ENCODE measurements at places on chromosomes 1 and 21.

GRCh38 chr1:11355559-11356475 lies 82.8 kb downstream of the UBIAD1 start:
- DNase-seq, result peak; percentile 93

DNA sequence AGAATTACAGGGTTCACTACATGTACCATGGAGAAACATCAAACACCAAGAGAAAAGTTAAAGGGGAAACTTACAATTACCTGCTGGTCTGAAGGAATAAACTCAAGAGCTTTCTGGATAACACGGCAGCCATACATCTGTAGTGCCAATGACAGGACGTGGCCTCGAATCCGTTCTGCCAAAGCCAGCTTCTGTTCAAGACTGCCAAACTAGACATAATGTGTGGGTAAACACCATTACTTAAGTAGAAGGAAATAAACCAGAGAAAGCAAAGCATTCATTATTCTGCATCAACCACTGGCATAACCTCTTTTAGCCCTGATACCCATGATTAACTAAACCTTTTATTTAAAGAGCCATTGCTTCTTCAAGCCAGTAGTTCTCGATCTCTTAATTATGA lies 41.5 kb upstream of the SDC3 start:
- DNase-seq, result no peak

- DNase-seq, result no peak
These were observed 202.9 kb downstream of the FMN2 start for GRCh38 chr1:240294566-240294965.

DNA sequence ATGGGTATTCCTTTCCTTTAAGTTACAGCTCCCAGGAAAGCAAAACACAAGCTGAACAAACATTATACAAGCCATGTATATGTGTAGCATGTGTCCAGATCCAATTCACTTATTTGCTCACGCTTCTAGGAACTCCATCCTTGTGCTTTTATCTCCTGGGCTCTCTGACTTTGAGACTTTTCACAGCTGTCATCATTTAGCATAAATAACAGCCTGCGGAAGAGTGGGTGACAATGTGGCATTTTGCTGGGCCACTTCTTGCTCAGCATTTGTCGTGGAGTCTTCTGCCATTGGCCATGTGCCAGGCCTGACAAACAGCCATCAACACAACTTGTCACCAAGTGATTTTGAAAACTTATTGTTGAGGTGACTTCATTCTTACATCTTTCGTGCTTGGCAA lies 164.3 kb downstream of the KIF26B start:
- DNase-seq, result no peak

GRCh38 chr1:67459068-67459467 lies 28.9 kb upstream of the SERBP1 start:
- no peak for DNase-seq

DNA sequence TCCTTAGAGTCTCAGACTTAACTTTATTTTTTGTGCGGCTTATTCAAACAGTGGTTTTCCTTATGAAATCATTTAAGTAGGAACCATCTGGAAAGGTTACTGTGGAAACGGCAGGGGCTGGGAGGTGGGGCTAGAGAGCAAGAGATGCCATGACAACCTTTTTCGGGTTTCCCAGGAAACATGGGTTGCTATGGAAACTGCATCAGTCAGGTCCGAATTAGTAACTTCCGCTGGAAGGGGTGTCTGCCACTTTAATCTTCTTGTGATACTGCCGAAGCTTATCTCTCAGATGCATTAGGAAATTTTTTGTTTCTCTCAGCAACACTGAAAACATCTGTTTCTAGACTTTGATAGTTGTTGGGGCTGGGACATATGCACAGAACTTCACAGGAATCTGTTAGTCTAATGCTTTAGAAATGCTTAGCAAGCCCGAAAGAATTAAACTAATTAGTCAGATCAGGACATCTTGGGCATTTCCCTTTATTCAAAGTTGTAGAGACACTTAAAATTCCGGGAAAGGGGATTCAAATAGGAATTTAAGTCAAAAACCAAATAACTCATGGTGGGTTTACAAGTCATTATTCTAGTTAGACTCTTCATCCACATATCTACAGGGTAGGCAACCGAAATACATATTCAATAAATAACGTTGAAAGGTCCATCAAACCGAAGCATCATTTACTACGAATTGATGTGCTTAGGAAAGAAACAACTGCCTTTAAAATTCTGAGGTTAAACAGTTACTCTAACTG lies 2.6 kb downstream of the KCNA3 start:
- peak; percentile 98 for DNase-seq
